Heart right ventricle (tissue), 16 donors: ENCODE measurements at places on chromosomes 1 and 21. TPM values are rescaled to one million over a fixed set of nuclear protein-coding genes. Genes with fewer than 3 reads are reported as not detected.

Gene MYBPH
- polyA plus RNA-seq, result not detected

Gene PM20D1
- polyA plus RNA-seq, result 0.73 TPM

Gene DCST1
- 0.29 TPM for polyA plus RNA-seq

Gene GJA9
- polyA plus RNA-seq, result not detected

Gene MTF1
- polyA plus RNA-seq, result 1.5 TPM

Gene BATF3
- 2.2 TPM for polyA plus RNA-seq

Gene ABCA4
- polyA plus RNA-seq, result 0.09 TPM

Gene TIMM17A
- polyA plus RNA-seq, result 105 TPM

Gene CAP1
- polyA plus RNA-seq, result 93.5 TPM

Gene ANGPTL3
- not detected for polyA plus RNA-seq

Gene OR14K1
- polyA plus RNA-seq, result not detected

Gene C1orf146
- polyA plus RNA-seq, result not detected

Gene GJC2
- polyA plus RNA-seq, result 1.0 TPM

Gene SPATA45
- not detected for polyA plus RNA-seq

Gene CRYBG2
- not detected for polyA plus RNA-seq

Gene EFNA1
- polyA plus RNA-seq, result 104 TPM

Gene RPF1
- 17.9 TPM for polyA plus RNA-seq

Gene LCE3E
- polyA plus RNA-seq, result not detected

Gene OR10R2
- not detected for polyA plus RNA-seq

Gene SYT14
- not detected for polyA plus RNA-seq

Gene BLACAT1
- not detected for polyA plus RNA-seq

Gene LDLRAD1
- not detected for polyA plus RNA-seq

Gene OR2L5
- not detected for polyA plus RNA-seq

Gene DCAF8
- 47.1 TPM for polyA plus RNA-seq

Gene TCHHL1
- not detected for polyA plus RNA-seq

Gene APCS
- polyA plus RNA-seq, result not detected

Gene PPM1J
- 8.4 TPM for polyA plus RNA-seq

Gene ECM1
- polyA plus RNA-seq, result 24.7 TPM

Gene SLC45A3
- 4.5 TPM for polyA plus RNA-seq

Gene DYNLT4
- polyA plus RNA-seq, result 0.59 TPM

Gene FCGR1A
- 5.5 TPM for polyA plus RNA-seq

Gene HOOK1
- 2.9 TPM for polyA plus RNA-seq

Gene CD34
- 38.8 TPM for polyA plus RNA-seq

Gene EXO1
- polyA plus RNA-seq, result not detected

Gene FCAMR
- polyA plus RNA-seq, result not detected

Gene NIPAL3
- polyA plus RNA-seq, result 9.8 TPM

Gene KRTAP21-2
- polyA plus RNA-seq, result not detected

Gene C1orf74
- polyA plus RNA-seq, result 1.2 TPM

Gene CCDC185
- not detected for polyA plus RNA-seq

Gene OR2AK2
- polyA plus RNA-seq, result not detected

Gene CFAP298
- 40.6 TPM for polyA plus RNA-seq

Gene ATP1A4
- polyA plus RNA-seq, result 0.29 TPM

Gene CFHR3
- polyA plus RNA-seq, result not detected

Gene BCL2L15
- polyA plus RNA-seq, result 0.15 TPM

Gene ZFP69B
- 0.58 TPM for polyA plus RNA-seq

Gene MX2
- 7.2 TPM for polyA plus RNA-seq

Gene FCER1G
- 19.7 TPM for polyA plus RNA-seq
